ENCODE measurements at places on chromosomes 7 and 10.

GRCh38 chr7:75879771-75880184, 944 bp downstream of the RHBDD2 start:
- DNase-seq: no peak

DNA sequence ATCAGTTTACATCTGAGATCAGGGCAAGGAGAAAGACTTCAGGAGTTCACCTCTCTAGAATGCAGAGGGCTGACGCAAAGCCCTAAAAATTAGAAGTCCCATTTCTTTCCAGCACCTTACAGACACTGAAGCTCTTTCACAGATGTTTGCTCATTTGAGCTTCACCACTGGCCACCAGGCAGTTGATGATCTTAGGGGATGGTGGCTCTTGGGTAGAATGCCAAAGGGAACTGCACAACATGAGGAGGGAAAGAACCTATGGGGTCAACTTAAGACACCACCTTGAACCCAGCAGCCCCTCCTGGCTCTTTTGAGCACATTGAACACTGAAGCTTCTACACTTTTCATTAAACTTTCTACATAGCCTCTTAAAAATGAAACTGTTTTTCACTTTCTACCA, 390.3 kb upstream of the CELF2 start:
- DNase-seq: no peak

GRCh38 chr7:43785420-43785819, 26.9 kb downstream of the BLVRA start:
- DNase-seq: no peak

- DNase-seq: no peak
Measured at GRCh38 chr7:153567426-153567825, 484.8 kb upstream of the DPP6 start.

- DNase-seq: no peak
Measured at GRCh38 chr7:39504963-39505362, 61.2 kb upstream of the YAE1 start.

- peak; percentile 49 for DNase-seq
Measured at GRCh38 chr10:103917302-103918052, 507 bp downstream of the STN1 start.

DNA sequence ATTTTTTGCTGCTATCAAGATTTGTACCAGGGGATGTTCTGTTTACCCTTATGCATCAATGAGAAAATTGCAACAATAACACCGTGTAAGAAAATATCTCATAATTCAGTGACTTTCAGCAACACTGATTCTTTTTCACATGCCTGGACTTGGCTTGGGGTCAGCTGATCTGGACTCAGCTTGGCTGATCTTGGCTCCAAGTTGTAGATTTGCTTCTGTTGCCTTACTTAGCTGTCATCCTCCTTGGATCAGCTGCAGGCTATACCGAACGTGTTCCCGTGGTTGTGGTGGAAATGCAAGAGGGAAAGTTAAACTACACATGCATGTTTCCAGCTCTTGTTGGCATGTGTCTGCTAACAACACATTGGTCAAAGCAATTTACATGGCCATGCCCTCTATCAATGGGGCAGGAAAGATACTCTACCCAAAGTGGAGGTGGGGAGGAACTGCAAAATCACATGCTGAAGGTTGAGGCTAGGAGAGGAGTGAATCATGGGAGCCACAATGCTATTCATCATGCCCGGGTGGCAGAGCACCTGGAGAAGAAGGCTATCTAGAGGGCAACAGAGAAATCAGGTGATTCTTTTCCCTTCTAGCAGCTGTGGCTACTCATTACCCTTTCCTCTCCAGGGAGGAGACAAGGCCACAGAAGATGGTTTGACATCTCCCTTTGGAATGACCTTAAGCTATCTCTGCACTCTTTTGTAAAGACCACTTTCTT, 1276.3 kb upstream of the AUTS2 start:
- no peak for DNase-seq

- no peak for DNase-seq
Measured at GRCh38 chr7:106089647-106090046, 22.5 kb downstream of the SYPL1 start.

DNA sequence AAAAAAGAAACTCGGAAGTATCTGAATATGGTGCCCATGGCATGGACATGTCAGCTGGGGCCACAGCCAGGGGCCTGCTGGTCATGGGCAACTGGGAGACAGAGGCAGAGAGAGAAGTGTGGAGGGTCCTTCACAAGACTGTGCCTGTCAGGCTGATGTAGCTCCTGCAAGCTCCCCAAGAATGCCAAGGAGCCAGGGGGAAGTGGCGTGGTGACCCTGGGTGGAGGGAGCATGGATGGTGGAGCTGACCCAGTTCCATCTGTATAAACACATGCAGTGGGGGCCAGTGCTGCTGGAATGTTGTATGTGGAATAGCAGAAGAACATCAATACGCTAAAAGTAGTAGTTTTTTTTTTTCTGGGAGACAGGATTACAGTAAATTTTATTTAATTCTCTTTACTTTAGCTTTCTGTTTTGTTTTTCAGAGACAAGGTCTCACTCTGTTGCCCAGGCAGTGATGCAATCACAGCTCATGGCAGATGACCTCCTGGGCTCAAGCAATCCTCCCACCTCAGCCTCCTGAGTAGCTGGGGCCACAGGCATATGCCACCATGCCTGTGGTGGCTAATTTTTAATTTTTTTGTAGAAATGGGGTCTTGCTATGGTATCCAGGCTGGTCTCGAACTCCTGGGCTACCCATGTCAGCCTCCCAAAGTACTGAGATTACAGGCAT, 10.5 kb upstream of the ZMIZ2 start:
- DNase-seq: no peak

- peak; percentile 64 for DNase-seq
Measured at GRCh38 chr10:110007161-110007700, 553 bp upstream of the ADD3 start.

DNA sequence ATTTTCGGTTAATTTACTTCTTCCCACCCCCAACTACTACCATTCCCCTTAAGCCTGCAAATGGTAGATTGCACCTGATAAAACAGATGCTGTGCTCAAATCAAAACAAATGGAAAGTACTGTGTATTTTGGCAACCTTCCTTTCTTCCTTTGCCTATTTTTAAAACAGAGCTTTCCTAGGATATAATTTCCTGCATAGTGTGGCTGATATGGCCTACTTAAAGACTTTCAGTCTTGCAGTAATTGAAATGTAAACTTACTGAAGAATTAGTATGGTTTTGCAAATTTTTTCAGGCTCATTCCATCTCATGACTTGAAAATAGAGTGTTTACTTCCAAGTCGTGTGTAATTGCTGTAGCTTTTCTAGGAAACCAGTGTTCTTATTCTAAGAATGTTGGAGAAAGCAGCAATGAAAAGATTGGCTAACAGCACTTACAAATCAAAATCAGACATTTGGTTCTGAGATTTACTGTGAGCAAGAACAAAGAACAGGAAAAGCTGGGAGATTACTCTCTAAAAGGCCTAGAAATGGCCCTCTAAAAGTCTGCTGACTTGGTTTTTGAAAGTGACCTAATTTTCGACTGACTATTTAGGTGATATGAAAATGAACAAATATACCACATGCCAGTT, 52.0 kb downstream of the REEP3 start:
- no peak for DNase-seq

GRCh38 chr7:139534966-139535651, 11.6 kb downstream of the CLEC2L start:
- DNase-seq: no peak

GRCh38 chr10:80542053-80542452, 4.4 kb downstream of the SH2D4B start:
- DNase-seq: no peak

GRCh38 chr10:34523017-34523767, 291.9 kb downstream of the PARD3 start:
- DNase-seq: no peak

GRCh38 chr10:52283174-52283573, 30.9 kb upstream of the DKK1 start:
- no peak for DNase-seq

- DNase-seq: no peak
Measured at GRCh38 chr7:96989241-96989858, 16.0 kb upstream of the DLX6 start.

- no peak for DNase-seq
Measured at GRCh38 chr7:116522247-116522646, 2.6 kb upstream of the CAV1 start.

GRCh38 chr10:108787932-108788331, 1135.4 kb downstream of the XPNPEP1 start:
- DNase-seq: no peak

- DNase-seq: no peak
Measured at GRCh38 chr10:117360016-117360415, 15.2 kb downstream of the PDZD8 start.

GRCh38 chr7:131555552-131556052, 826 bp downstream of the PODXL start:
- DNase-seq: peak; percentile 21

- peak; percentile 92 for DNase-seq
Measured at GRCh38 chr10:72319416-72320254, 35.1 kb downstream of the DNAJB12 start.

DNA sequence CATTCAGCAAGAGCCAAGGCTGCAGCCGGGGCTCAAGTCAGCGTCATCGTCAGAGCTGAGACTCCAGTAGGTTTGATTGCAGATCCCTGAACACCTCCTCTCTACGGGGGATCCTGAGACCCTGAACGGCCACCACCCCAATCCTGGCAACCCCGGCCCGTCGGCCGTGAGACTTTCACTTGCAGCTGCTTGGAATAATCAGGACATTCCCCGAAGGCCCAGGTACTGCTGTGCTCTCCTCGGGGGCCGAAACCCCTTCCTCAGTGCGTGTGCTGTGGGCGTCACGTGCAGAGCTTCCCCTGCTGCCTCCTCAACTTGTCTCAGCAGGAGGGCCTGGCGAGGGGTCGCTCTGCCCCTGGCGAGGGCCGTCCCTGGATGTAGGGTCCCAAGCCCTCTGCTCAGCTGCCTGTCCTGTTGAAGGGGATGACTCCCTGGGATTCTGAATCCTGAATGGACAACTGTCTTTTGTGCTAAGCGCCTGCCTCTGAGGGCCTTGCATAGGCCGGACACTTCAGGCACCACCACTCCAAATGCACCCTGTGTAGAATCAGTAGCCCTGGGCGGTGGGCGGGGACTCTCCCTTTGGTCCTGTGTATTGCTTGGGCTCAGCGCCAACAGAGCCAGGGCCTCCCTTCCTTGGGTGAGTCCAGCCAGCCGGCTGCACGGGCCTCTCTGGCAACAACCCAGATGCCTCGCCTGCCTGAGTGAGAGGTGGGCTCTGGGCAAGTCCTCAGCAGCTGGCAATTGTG, 63.8 kb upstream of the EBF3 start:
- DNase-seq: no peak

GRCh38 chr10:52143338-52143737, 170.7 kb upstream of the DKK1 start:
- no peak for DNase-seq

DNA sequence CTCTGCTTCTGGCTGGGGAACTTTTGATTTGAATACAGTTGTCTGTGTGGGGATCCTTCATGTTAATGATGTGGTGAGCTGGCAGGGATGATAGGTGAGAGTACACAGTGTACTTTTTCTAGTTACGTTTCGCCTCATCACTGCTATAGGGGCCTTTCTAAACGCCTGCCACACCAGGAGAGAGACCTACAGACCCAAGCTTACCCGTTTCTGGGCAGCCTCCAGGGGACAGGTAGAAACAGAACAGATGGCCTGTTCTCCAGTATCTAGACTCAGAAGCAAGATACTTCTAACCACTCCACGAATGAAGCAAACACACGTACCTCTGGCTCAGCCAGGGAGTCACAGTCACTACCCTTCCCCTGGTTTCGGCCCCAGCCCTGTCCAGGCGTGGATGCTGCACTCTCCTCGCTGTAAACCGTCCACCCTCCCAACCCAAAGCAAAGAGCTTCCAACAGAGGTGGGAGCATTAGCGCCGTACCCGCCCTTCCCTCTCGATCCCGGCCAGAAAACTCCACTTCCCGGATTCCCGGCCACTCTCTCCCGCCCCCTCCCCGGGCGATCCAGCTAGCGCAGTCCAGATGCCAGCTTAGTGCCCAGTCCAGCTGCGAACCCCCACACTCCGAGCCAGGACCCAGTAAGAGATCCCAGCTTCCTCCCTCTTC, 1.2 kb downstream of the CCDC6 start:
- peak; percentile 49 for DNase-seq

GRCh38 chr10:98675902-98676301, 229.2 kb upstream of the HPS1 start:
- no peak for DNase-seq

- no peak for DNase-seq
Measured at GRCh38 chr10:3782146-3782450, 2.9 kb downstream of the KLF6 start.

DNA sequence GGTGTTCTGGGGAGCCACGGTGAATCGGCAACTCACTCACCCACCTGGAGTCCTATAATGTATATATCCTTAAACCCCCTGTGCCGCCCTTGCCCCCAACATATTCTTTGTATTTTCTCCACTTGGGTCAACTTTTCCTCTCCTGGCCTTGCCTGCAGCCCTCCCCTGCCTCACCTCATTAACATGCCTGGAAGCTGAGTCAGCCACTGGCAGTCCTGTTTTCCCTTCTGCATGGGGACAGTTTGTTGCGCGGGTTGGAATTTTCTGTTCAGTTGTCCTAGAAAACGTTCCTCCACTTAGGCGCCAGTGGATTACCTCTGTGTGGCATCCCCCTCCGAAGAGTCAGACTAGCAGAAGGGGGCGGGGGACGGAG, 97.4 kb downstream of the C10orf105 start:
- no peak for DNase-seq

Measured in stimulated activated CD4-positive, alpha-beta T cell treated with anti-CD3 and anti-CD28 coated beads, Interleukin-2, amount 100 ng/mL, for 24 hours (primary cell).